KBM-7 (cell line): ENCODE measurements at places on chromosomes 1 and 21.

DNA sequence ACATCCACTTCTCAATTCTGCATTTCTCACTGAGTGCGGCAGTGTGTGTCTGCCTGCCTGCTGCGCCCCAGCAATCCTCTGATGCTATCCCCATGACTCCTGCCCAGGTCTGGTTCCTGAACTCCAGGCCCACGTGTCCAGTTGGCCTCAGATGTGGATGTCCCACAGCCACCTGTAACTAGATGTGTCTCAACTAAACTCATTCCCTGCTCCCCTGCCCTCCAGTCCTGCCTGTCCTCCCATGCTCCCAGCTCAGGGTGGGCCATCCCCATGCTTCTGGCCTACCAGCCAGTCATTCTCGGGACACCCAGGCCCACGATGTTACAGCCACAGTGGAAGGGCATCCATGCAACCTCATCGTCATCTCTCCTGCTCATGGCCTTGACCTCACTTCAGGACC lies 76.8 kb downstream of the STUM start:
- no peak for DNase-seq

DNA sequence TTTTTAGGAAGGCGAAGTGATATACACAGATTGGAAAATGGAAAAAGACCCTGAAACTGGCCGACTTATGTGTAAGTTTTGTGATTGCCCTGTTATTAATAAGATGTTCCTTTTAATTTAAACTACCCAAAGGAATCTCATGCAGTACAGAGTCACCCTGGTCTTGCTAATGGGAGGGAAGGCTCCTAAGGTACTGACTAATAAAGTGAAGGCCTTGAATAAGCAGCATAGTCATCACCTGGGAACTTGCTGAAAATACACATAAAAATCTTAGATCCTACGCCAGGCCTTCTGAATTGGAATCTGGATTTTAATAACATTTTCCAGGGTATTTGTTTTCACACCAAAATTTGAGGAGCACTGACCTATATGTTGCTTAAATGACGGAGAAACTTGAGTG lies 73.4 kb upstream of the MCOLN3 start:
- no peak for DNase-seq

DNA sequence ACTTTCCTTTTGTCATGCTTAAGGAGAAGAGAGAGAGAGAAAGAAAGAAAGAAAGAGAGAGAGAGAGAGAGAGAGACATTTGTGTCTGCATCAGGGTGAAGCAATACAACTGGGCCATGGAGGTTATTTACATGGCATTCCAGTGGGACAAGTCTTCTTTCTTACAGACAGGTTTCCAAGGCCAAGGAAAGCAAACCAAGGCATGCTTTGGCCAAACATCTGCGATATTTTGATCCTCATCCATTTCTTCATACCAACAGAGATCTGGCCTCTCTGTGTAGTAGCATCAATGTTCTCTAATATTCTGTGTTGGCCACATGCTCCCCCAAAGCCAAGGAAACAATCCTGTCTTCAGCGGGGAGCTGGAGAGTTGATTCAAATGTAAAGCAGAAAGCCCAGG lies 292.1 kb downstream of the SETD4 start:
- DNase-seq = no peak

- DNase-seq = no peak
Observed at GRCh38 chr1:113617438-113618141, 141.7 kb downstream of the PHTF1 start.

GRCh38 chr1:162929177-162929576 lies 68.2 kb upstream of the CCDC190 start:
- no peak for DNase-seq

- DNase-seq = no peak
Observed at GRCh38 chr1:219189021-219189824, 15.5 kb downstream of the LYPLAL1 start.

DNA sequence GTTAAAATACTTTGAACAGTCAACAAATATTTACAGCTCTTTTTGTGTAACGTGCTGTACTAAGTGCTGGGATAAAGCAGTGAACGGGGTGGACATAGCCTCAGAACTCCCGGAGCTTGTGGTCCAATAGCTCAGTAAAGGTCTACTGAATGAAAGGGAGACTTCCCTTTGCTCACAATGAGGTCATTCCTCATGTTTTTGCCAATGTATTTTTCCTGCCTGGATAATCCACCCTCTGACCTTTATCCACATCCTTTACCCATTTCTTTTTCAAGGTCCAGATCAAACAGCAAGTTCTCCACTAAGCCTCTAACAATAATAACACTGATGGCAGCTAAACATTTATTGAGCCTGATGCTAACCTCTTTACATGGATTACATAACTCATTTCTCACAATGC lies 55.9 kb downstream of the LEPR start:
- DNase-seq = no peak

DNA sequence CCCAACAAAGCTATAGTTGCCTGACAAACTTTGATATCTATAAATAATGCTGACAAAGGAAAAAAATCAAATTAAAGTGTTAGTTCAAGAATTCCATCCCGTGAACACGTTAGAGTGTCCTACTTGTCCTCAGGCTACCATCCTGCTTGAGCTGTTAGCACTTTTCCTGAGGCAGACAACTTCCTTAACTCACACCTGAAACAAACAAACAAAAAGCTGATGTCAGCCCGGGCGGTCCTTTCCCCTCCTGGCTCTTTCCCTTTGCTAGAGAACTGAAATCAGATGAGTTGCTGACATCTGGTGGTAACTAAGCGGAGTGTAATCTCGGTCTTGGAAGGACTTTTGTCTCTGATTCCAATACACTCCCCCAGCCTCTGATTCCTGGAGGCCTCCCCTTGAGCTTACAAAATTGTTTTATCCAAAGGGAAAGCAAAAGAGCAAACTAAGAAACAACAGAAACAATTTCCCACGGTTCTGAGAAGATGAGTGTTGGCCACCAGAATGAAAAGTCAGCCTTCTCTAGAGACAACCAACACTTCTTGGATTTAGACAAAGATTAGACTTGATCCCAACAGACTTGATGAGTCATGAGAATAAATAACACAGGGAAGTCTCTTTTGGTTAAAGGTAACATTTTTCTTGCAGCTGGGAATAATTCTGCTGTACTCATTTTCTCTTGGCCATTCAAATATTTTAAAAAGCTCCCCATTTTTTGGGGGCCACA lies 135.4 kb downstream of the PROX1 start:
- DNase-seq = peak; percentile 46

- no peak for DNase-seq
Observed at GRCh38 chr1:86960548-86960947, 46.1 kb downstream of the HS2ST1 start.

DNA sequence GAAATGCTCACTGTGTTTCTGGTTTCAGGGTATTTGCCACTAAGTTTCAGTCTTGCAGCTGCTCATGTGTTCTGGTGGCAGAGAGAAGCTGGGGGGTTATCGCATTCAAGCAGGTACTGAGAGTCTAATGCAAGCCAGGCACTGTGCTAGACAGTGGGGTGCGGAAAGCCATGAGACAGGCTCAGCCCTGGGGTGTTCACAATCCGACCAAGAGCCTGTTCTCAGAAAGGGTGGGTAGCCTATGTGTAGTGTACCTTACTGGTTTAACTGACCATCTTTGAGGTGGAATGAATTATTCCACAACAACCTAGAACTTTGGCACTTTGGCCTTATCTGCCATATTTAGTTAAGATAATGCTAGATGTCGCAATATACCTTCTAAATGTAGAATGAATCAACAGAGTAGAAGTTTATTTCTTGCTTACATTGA lies 55.3 kb upstream of the ROR1 start:
- DNase-seq = no peak

DNA sequence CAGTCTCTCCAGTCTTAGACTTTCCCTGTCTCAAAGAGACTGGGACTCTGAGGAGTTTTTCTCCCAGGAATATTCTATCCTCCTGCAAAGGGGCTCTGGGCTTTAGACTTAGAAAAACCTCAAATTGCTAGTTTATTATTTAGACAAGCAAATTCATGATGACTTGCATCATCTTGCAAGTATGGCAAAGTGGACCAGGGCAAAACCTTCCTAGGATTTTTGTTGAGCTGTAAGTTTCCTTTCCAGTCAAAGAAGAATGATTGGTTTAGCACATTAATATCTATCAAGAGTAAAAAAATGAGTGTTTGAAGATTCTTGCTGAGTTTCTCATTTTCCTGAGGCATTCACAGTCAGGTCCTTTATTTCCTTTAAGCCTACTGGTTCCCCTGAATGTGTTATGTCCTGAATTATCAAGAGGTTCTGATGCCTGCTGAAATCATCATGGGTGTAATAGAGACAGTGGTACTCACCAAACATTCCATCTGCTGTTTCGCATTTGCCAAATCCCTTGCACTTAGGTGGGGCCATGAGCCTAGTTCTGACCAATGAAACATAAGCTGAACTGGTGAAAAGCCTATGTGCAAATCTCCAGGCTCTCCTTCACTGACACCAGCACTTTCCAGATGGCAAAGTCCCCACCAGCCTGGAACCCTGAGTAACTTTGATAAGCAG lies 25.2 kb upstream of the SPAG17 start:
- DNase-seq = no peak

DNA sequence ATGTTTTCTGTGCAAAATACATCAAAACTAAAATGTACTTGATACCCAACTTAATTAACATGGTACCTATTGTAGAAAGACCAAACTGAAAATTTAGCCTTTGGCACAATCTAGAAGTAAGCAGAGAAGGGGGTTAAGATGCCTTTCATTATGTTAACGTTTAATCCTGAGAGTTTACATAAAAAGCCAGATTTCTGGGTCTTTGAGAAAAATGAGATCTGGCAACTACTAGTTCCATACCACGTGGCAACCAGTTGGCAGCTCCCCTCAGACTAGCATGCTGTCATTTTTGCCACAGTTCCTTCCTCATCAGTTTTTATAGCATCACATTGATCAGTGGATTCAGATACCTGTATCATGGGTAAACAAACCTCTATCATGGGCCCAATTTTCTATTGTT lies 1.5 kb downstream of the RO60 start:
- peak; percentile 48 for DNase-seq

- peak; percentile 49 for DNase-seq
Observed at GRCh38 chr1:241423541-241424479, 66.8 kb upstream of the RGS7 start.

DNA sequence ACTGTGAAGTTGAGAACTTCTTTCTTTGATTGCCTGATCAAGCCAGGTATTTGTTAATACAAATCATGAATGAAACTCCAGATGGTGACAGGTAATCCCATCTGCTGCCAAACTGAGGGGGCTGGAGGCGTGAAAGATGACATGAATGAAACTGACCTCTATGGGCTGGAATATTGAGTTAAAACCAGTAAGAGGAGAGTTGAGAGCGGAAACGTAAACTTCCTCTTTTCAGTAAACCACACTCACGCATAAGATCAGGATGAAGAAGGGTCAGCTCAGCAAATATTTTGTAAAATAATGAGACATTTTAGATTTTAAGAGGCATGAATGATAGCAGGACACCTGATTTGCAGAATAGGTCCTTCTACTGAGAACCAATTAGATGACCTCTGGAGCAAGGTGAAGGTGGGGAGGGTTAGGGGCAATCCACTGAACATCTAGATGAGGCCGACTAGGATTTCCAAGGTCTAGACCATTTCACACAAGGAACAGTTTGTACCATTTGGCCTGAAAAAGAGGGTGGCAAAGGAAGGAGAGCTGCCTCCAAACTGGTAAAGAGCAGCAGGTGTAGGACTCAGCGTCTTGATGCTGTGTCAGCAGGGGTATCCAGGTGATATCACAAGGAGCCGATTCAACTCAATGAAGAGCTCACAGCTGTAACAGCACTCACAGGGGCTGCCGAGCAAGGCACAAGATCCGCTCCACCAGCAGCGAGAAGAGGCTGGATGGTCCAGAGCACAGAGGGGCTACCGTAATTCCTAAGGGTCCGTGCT lies 132.6 kb downstream of the NTPCR start:
- DNase-seq = peak; percentile 78

- DNase-seq = no peak
Observed at GRCh38 chr1:235006816-235007215, 121.8 kb downstream of the TOMM20 start.

- no peak for DNase-seq
Observed at GRCh38 chr1:28510273-28510969, 4.6 kb downstream of the RCC1 start.
